ENCODE measurements at places on chromosomes 1 and 21. TPM values are rescaled to one million over a fixed set of nuclear protein-coding genes. Genes with fewer than 3 reads are reported as not detected.

The C1orf185 gene
- not detected for polyA plus RNA-seq

The LINGO4 gene
- not detected for polyA plus RNA-seq

The MSH4 gene
- polyA plus RNA-seq = 0.42 TPM

The HCN3 gene
- polyA plus RNA-seq = 11.8 TPM

Measured in renal cortex interstitium (tissue), 15 donors.